ENCODE measurements at places on chromosomes 6 and 20.

GRCh38 chr20:54200487-54201267, 7.2 kb upstream of the PFDN4 start:
- DNase-seq, result no peak

DNA sequence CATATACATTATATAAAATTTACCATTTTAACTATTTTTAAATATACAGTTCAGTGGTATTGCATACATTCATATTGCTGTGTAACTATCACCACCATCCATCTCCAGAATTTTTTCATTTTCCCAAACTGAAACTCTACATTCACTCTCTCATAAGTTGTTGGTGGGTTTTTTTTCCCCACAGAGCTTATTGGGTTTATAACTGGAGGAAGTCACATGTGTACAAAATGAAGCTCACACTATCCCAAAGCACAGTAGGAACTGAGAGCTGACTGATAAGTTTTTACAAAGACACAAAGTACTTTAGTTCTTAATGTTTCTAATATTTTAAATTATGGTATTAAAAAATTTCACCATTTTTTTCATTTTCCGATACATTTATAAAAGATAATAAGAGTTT, 78.8 kb upstream of the TNFAIP3 start:
- no peak for DNase-seq

DNA sequence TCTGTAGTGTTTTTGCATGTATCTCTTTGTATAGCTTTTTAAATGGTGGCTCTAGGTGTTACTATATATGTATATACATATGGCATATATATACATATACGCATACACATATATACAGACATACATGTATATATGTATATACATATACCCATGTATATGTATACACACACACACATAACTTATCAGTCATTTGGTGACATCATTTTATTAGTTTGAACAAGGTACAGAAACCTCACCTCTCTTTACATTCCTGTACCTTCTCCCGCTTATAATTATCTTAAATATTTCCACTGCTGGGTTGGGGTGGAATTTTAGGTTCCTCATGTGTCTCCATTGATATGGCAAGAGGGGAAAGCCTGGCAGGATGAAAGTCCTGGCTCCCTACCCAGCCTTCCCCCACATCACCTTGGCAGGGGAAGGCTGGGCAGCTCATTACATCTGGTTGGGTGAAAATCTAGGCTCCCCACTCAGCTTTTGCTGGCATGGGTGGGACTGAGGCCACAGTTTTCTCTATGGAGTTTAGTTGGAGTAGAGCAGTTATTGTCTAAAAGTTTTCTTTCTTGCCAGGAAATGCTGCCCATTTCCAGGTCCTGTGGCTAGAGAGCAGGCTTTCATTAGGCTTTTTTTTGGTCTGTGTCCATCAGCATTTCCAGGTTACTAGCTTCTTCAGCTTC, 7.6 kb downstream of the GLO1 start:
- DNase-seq, result no peak

DNA sequence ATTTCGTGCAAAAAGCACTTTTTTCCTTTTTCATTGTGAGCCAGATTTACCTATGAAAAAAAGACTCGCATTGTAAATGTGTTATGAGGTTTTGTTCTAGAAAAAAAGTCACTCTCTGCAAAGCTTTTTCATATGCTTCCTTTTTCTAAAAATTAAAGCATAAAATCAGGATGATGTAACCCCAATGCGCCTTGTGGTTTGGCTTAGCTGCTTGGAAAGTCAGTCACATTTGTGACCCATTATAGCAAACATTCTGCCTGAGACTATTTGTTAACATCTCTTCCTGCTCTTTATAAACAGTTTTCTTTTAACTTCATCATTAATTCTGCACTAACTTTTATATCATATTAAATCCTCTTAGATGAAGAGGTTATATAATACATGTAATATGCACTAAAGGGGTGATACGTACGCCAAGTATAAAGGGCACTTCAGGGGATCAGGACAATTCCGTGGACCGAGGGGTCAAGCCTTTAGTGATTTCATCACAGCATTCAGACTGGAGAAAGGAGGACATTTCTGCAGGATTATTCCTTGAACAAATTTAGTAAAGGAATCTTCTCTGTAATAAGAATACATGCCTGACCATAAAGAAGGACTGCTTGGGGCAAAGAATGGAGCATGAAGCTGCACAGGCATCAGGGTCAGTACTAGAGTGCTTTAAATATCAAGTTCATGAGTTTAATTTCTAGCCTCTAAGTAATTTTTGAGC, 48.1 kb upstream of the SMLR1 start:
- no peak for DNase-seq

GRCh38 chr20:44715499-44716308, 535 bp downstream of the CCN5 start:
- no peak for DNase-seq

DNA sequence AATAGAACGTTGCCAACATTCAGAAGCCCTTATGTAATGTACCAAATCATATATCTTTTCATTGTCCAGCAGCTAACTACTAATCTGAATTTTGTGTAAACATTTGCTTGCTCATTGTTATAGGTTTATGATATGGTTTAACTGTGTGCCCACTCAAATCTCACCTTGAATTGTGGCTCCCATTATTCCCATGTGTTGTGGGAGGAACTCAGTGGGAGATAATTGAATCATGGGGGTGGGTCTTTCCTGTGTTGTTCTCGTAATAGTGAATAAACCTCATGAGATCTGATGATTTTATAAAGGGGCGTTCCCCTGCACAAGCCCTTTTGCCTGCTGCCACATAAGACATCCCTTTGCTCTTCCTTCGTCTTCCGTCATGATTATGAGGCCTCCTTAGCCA, 91.9 kb upstream of the CLVS2 start:
- no peak for DNase-seq
